ENCODE measurements at places on chromosomes 6 and 20.

GRCh38 chr6:14284969-14285590 is 167.5 kb downstream of the CD83 start:
- no peak for DNase-seq

DNA sequence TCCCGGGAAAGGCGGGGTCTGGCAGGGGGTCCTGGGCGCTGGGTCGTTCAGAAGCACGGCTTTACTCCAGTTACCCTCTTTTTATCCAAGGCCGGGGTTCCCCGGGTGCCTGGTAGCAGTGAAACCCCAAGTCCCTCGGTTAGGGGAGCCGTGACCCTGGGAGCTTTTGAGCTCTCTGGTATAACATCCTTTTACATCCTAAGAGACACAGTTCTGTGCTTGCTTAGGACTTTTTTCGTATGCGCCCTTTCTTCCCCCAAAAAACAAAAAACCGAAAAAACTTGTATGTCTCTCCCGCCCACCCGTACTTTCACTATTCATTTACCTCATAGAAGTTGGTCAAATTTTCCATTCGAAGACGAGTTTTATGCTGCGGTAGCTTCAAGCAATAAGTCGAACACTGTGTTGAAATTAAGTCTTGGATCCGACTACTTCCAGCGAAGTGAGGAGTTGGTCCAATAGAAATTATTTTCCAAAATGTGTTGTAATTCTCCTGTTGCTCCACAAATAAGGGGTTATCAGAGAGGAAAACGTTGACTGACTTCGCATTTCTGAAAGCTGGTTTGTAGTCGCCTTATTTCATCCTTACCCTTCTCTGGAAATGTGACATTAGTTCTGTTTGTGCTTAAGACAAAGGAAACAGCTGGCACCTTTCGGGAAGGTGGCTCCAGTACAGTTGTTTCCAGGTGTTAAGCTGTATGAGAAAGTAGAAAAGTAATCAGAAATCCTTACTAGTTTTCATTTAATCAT is 816 bp upstream of the MAN1A1 start:
- peak; percentile 38 for DNase-seq

- no peak for DNase-seq
These were observed 46.7 kb downstream of the CNKSR3 start for GRCh38 chr6:154463573-154464419.

DNA sequence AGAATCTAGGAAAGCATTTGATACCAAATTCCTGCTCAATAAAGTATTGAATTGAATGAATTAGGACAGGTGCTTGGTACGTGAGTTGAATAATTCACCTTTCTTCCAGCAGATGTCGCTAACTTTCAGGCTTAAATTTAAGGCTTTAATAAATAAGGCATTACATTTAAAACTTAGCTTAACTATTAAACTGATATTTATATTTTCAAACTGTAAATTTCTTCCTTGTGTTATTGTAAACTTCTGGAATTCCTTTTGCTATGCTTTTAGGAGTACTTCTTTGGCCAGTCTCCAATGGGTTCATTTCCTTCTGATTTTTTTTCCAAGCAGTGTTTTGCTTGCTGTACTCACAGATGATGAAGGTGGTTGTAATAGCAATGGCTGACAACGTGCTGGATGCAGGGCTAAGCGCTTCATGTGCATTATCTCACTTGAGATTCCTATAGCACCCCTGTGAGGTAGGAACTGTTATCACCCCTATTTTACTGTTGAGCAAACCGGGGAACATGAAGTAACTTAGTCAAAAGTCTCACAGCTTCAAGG is 71.3 kb upstream of the SLC2A12 start:
- DNase-seq, result no peak

GRCh38 chr6:131917763-131918649 is 33.2 kb downstream of the CCN2 start:
- DNase-seq, result no peak

GRCh38 chr6:165571721-165572132 is 91.3 kb downstream of the PDE10A start:
- DNase-seq, result peak; percentile 17

DNA sequence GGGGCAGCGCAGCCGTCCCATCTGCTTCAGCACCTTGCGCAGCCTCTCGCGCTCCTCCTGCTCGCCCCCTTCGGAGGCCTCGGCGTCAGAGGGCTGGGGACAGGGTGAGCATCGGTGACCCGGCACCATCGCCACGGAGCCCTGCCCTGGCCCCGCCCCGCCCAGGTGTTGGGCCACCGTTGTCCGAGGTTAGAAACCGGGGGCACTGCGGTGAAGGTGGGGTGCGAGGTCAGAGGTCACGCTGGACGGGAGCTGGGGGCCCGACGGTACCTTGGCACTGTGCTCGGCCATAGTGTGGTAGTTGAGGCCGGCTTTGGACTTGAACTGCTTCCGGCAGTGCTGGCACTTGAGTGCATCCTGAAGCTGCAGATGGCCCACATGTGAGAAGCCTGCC is 6.4 kb downstream of the ZNF512B start:
- DNase-seq, result no peak

- no peak for DNase-seq
These were observed 428.2 kb downstream of the BMP2 start for GRCh38 chr20:7195704-7196103.

DNA sequence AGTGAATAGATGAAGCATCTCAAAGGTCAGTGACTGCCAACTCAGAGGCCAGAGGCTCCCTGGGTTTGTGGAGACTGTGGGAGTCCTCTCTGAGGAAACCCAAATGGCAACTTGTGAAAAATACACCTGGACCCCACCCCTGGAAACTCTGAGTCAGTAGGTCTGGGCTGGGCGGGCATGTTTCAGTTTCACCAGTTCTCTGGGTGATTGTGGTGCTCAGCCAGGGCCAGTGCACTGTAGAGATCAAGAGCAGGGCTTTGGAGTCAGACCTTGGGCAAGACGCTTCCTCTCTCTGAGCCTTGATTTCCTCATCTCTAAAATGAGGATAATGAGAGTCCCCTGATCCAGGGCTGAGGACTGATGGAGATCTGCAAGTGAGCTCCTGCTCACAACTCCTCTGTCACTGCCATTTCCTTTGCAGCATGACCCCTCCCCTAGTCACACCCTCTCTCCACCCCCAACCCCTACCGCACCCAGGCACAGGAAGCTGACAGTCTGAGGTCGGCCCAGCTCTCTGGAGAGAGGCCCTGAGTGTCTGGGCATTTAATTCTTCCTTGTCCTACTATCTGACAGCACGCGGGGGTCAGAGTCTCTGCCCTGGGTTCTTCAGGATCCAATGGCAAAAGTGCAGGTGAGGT is 5.1 kb downstream of the DEF6 start:
- peak; percentile 82 for DNase-seq

- DNase-seq, result no peak
These were observed 35.3 kb upstream of the CDKN1A start for GRCh38 chr6:36642913-36643817.

DNA sequence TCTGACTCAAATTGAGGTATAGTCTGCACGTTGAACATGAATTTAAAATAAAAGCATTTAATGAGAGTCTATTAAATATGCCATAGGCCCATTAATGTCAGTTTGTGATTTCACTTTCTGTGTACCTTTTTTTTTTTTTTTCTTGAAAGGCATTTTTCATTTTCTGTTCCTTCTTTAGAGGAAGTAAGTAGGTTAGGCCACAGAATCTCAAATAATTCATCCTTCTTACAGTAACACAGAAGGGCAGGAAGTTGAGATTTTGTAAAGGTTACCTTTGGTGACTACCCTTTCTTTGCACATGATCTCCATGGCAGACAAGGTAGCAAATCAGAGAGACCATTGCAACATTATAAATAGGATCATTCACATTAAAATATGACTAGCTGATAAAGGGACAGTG is 9.6 kb downstream of the L3MBTL3 start:
- DNase-seq, result peak; percentile 24

DNA sequence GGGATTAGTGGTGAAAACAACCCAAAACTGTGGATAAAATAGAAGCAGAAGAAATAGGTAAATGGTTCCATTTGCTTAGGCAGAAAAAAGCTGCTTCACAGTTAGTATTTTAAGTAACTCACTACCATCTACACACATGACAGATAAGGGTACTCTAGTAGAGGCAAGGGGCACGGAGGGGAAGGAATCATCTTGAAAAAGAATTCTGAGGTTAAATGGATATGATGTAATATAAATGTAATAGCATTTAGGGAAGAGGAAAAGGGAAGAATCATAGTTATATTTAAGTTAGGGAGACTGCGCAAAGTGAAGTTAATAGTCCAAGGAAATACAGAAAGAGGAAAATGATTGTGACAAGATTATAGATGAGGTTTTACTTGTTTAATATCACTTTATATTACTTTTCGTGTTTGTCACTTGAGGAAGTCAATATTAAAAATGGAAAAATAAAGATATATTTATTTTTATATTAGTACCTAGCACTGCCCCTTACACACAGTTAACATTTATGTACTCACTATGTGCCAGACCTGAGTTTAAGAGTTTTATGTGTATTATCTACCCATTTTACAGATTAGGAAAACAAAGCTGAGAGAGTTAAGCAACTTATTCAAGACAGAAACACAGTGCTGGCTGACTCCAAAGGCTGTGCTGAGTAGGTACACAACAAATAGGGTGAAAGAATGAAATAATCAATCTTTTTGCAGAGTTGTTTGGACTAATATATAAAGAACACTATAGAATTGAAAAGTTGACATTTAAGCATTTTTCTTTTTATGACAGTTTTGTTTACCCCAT is 128.1 kb downstream of the REV3L start:
- DNase-seq, result no peak

Data from GM10248 (cell line).